Ureter (tissue), 1 donor: ENCODE measurements at places on chromosomes 12 and 14.

GRCh38 chr14:47207617-47208016, 467.8 kb downstream of the MDGA2 start:
- no peak for DNase-seq

- DNase-seq, result no peak
Observed at GRCh38 chr14:61460063-61460462, 138.7 kb downstream of the PRKCH start.

DNA sequence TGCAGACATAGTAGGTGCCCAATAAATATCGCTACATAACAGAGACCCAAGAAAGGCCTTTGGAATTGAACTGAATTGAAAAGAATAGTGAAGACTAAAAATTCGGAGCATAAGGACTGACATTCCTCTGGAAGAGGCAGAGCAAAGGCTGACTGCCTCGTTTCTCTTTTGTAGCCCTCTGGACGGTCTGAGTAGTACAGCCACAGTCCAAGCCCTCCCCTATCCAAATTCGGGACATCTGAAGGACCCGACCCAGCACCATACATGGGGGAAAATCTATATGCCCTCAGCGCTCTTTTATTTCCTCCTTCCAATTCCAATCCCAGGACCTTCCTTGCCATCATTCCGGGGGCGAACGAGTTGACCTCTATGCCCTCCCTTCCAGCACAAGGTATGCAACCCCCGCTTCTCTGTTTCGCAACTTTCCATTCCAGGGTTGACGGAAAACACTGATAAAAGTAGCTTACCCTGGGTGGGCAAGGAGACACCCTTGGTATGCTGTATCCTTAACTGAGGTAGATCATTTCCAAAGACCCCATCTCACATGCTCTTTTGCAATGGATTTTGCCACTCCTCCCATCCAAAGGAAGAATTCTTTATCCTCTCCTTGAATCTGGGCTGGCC, 127.4 kb upstream of the MAP1LC3B2 start:
- DNase-seq, result no peak

GRCh38 chr12:65300679-65301349, 22.3 kb downstream of the MSRB3 start:
- no peak for DNase-seq

GRCh38 chr14:65904988-65905387, 492.5 kb downstream of the FUT8 start:
- no peak for DNase-seq

DNA sequence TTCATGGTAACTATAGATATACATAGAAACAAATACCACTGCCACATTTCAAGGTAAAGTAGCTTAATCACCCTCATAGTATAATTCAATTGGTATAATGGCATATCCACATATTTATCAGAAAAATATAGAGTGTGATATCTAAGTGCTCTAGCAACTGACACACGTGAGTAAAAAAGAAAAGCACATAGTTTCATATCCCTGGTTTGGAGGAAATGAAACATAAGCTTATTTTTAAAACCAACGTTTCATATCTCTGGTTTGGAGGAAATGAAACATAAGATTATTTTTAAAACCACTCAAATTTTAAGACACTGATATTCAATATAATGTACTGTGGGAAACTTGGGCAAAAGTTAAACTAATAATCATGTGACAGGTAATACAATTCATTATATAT, 2.1 kb downstream of the OR6C70 start:
- no peak for DNase-seq

DNA sequence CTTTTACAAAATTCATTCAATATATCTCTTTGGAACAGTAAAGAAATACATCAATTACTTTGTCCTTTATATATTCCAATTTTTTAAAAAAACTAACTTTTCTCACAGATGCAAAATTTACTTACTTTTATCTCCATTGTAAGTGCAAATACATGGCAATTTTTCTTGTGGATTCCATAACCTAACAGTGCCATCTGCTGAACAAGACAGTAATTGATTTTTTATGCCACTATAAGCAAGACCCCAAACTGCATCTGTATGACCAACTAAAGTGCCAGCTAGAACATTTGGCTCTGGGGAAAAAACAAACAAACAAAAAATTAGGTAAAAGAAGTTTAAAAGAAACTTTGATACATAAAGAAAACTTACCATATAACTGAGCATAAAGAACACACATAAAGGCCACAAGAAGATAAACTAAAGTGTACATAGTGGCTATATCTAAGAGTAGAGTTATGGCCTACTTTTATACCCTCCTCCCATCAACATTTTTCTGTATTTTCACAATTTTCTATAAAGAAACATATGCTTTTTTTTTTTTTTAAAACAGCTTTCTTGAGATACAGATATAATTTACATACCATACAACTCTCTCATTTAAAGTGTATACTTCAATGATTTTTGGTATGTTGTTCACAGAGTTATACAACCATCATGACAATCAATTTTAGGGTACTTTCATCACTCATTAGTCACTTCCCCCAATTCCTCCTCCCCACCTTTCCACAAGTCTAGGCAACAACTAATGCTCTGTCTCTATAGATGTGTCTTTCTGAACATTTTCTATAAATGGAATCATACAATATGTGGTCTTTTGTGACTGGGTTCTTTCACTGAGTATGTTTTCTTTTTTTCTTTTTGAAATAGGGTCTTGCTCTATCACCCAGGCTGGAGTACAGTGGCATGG, 32.6 kb downstream of the COCH start:
- DNase-seq, result no peak

- DNase-seq, result no peak
Observed at GRCh38 chr14:79298373-79298772, 912.9 kb downstream of the DIO2 start.

GRCh38 chr12:26021534-26021933, 63.1 kb downstream of the RASSF8 start:
- no peak for DNase-seq

- DNase-seq, result no peak
Observed at GRCh38 chr12:70032076-70032475, 207.0 kb downstream of the MYRFL start.

GRCh38 chr12:11624116-11624515, 25.4 kb upstream of the ETV6 start:
- DNase-seq, result no peak

DNA sequence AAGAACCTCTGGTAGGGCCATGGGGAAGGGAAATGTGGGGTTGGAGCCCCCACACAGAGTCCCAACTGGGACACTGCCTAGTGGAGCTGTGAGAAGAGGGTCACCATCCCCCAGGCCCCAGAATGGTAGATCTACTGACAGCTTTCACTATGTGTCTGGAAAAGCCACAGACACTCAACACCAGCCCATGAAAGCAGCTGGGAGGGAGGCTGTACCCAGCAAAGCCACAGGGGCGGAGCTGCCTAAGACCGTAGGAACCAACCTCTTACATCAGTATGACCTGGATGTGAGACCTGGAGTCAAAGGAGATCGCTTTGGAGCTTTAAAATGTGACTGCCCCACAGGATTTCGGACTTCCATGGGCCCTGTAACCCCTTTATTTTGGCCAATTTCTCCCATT, 97.8 kb downstream of the HMGA2 start:
- no peak for DNase-seq

DNA sequence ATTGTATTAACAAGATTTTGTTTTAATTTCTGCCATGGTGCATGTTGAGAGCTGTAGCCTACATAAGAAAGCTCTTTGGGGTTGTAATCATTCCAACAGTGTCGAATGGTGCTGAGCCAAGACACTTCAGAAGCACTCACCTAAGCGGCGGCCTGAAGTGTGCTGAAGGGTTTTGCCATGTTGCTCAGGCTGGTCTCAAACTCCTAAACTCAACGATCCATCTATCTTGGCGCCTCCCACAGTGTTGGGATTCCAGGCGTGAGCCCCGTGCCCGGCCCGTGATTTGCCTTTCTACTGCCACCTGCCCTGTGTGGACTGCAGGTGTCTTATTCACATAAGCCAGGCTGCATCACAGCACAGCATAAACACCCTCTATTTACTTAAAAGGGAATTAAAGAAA, 48.9 kb downstream of the AMN start:
- DNase-seq, result no peak

DNA sequence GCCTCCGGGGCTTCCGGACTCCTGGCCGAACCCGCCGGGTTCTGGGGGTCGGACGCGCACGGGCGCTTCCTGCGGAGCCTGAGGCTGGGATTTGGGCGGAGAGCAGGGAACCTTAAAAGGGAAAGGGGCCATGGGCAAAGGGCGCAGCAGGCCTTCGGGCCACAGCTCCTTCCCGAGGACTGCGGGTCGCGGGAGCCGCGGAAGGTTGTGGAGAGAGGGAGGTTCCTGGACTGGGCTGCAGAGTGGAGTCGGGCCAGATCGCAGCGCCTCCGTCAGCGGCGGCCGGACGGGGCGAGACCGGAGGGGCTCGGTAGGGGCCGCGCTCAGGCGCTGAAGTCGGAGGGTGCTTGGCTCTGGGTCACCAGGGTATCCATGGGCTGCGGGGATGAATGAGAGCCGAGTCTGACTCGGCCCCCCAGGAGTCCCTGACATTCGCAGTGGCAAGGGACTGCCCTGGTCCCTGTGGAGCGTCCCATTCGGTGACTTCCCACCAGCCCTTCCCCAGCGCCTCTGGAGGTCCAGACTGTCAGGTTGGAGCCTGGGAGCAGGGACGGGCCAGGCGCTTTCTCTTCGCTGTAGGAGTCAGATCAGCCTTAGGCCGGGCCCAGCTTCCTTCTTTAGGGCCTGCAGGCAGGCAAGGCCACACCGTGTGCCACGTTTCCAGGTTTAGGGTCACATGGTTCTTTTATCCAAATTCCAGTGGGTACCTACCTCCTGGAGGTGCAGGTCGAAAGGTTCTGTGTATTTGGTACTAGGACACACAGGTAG, 938 bp upstream of the SLC25A29 start:
- peak; percentile 57 for DNase-seq

DNA sequence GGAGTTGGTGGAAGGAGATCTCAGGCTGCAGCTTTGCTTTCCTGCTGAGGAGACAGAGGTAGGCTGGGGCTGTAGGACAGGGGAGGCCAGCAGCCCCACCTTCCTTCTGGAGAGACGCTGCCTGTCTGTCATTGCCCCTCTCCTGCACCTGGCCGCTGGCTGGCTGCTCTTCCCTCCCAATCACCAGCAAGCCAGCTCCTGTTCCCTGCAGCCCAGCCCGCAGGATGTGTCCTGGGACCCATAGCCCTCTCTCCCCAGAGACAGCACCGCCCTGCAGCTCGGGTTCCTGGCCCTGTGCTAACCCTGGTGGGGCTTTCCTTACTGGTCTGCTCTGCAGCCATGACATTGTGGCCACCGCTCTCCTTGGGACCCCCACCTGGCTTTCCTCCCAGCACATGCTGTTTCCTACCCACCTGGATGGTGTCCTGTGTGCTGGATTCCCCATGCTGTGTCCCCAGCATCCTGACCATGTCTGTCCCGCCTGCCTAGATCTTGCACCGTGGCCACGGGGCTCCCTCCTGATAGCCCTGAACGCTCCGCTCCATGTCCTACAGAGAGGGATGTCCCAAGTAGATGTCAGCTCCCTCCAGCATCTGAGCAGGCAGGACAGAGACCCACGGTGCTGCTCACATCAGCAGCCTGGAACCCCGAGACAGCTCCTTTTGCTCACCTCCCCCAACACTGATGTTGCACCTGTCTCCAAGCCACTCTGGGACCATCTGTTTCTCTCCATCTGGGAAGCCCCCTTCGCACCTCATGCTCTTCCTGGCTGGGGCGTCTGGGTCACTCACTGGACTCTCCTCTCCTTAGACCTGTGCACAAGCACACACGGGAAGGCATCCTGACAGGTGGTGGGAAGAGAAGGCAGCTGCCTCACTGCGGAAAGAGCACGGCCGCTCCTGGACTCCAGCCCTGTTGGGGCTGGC, 1.1 kb upstream of the MTA1 start:
- DNase-seq, result no peak

DNA sequence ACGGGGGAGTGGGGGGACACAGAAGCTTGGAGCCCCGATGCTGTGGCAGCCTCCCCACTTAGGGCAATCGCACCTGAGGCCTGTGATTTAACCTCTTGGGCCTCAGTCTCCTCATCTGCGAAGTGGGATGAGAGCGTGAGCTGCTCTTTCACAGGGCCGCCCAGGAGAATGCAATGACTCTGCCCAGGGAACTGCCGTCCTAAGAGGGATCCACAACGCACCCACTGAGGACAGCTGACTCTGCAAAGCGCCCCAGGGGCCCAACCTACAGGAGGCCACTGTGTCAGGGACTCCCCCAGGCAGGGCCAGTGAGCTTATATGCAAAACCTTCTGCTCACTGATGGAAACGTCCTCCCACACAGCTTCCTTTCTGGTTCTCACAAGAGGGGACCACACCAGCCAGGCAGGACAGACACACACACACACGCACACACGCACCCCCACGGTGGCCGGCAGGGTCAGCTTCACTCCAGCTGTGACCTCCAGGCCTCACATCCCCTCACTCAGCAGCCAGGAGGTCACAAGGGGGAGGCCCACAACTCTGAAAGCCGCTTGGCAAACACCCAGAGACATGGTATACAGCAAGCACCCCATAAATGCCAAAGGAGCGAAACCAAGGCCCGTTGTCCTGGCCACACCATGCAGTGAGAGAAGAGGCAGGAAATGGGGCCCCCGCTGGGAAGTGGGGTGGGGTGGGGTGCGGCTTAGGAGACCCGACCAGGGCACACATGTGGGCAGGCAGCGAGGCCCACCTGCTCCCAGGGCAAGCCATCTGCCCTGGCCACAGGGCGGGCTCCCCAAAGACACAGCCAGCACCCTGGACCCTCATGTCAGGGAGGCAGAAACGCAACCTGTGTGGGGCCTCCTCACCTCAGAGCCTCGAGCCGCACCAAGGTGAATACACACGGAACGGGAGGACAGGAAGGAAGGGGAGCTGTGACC, 73.3 kb downstream of the NCOR2 start:
- DNase-seq, result no peak

DNA sequence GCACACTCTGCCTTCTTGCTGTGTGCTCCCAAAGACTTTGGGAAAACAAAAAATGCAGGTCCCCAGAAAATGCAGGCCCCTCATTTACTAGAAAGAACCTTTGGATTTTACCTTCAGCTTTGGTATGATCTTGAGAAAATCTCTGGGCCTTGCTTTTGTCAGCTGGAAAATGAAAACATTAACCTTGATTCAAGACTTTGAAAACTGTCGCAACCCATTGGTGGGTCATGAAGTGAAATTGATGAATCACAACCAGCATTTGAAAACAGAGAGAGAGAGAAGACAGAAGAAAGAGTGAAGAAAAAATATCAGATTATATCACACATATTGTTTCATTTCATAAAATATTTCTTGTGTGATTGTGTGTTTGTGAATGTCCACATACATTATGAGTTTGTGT, 322.5 kb downstream of the ZFP36L1 start:
- DNase-seq, result no peak
